ENCODE measurements at places on chromosomes 7 and 10.
A peak's percentile ranks its signal among the peaks of the same experiment; 100 is the strongest.

DNA sequence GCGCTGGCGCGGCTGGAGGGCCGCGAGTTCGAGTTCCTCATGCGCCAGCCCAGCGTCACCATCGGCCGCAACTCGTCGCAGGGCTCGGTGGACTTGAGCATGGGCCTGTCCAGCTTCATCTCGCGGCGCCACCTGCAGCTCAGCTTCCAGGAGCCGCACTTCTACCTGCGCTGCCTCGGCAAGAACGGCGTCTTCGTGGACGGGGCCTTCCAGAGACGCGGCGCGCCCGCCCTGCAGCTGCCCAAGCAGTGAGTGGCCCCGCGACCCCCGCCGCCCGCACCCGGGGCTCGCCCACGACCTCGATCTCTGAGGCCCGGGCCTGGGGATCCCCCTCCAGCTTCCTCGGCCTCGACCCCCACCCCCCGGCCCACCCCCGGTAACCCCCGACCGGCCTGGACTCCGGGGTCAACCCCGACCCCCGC lies 537 bp downstream of the FOXK1 start:
- DNase-seq, result no peak

GRCh38 chr7:94525923-94526322 lies 16.3 kb downstream of the CASD1 start:
- DNase-seq, result no peak

GRCh38 chr7:47460251-47460989 lies 121.5 kb downstream of the TNS3 start:
- DNase-seq, result peak; percentile 43

GRCh38 chr7:148253629-148254028 lies 336.9 kb upstream of the C7orf33 start:
- no peak for DNase-seq

DNA sequence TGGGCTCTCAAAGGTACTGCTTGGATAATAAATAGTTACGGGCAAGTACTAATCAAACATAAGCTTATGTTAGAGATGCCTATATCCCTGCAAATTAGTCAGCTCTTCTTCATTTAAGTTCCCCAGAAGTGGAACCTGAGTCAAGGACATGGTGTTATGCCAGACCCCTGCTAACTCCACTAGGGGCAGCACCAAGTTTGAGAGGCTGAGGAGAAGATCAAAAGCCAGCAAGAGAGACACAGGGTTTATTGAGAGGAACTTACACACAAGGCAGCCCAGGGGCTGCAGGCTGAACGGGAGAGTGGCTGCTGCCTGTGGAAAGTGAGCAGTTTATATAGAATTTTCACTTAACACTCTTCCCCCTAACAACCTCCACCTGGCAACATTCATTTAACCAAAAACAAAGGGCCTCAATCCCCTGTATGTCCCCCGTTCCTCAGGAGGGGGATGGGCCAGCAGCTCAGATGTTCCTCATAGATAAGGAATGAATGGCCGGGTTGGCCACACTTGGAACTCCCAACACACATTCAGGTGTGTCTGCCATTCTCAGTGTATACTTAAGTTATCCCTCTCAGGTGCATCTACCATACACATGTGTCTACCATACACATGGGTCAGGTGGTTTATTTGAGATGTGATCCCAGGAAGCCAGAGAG lies 62.6 kb upstream of the GHITM start:
- no peak for DNase-seq

- DNase-seq, result no peak
Measured at GRCh38 chr7:154326421-154326820, 274.2 kb downstream of the DPP6 start.

GRCh38 chr7:123271231-123271630 lies 71.5 kb upstream of the SLC13A1 start:
- no peak for DNase-seq

GRCh38 chr7:88429382-88429781 lies 122.7 kb upstream of the STEAP4 start:
- no peak for DNase-seq

DNA sequence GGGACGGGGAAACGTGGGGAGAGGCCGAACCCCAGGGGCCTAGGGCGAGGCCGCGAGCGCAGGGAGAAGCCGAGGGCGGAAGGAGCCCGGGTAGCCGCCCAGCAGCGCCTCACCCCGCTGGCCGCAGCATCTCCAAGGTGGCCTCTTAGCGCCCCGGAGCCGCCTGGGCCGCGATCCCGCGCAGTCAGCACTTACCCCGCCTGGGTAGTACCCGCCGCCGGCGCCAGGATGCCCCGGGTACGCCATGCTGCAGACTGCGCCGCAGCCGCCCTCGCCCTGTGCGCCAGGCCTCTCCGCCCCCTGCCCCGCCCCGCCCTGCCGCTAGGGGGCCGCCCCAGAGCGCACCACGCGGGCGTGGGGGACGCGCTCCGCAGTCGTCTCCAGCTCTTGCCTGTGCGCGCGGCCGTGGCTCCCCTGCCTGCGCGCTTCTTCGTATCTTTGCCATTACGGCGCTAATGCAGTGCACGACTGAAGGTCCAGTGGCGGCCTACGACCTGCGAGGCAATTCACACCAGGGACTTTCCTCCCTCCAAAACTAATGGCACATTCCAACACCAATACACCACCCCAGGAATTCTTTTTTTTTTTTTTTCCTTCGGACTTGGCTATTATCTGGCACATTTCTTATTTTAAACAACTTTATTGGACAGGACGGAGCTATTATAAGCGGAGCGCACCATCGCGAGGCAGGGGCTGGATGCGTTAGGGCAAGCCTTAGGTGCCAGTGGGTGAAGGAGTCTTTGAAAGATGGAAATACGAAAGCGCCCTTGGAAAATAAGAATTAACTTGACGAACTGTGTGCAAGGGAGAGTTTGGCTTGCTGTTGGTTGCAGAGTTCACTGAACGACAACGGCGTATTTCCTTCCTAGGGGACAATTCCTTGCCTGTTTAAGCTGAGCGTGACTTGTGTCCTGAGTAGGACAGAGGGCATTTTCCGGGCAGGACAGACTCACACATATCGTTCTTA lies at the start of gene SRI:
Gene SRI (minus strand): TSS at position 258 of the 967 bp plus-strand sequence. CDS start 12 bp downstream, at position 246.
- peak; percentile 88 for DNase-seq

DNA sequence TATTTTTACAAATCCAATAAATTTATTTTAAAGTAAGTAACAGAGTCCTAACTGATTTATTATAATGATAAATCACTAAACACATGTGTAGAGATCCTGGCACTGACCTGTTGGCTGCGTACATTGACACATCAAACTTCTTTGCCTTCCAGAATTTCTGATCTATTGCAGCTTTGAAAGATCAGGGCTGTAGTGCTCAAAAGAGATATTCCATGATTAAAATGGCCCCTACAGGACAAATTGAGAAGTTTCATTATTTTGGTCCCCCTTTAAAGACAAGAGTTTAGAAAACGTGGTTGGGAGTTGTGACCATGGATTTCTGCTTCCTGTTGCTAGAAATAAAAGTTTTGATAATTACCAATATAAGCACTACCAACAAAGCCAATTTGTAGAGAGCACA lies 87.7 kb upstream of the PDK4 start:
- DNase-seq, result no peak

GRCh38 chr7:124033095-124033806 lies 384 bp upstream of the TMEM229A start:
- DNase-seq, result peak; percentile 55

DNA sequence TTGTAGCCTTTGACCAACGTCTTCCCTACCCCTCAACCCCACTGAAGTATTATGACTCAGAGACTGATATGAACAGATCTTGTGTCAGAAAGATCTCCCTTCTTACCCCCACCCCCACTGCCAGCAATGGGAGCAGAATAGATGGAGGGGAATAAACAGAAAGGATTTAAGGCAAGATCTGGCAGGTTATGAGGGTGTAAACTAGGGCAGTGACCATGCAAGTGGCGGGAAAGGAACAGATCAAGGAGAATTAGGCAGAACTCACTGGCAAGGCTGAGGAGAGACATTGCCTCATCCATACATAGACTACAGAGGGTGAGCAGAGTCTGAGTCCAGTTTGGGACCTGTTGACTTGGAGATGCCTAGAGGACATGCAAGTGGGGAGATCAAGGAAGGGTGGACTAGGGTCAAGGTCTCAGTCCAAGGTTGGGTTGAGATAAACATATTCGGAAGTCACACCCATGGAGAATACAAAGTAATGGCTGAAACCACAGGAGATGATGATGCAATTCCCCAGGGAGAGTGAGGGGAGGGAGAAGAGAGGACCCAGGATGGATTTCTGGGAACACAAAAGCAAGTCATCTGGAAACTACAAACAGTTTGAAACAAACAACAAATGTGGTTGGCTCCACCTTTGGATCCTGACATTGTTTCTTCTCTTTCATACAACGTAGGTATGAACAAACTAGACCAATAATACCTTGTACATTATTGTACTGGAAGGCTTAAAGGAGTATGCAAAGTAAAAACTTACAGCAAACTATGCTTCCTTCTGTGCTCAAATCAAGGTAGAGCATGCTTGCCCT lies 44.9 kb upstream of the IL6 start:
- no peak for DNase-seq

GRCh38 chr10:118214776-118215175 lies 127.3 kb downstream of the FAM204A start:
- no peak for DNase-seq

DNA sequence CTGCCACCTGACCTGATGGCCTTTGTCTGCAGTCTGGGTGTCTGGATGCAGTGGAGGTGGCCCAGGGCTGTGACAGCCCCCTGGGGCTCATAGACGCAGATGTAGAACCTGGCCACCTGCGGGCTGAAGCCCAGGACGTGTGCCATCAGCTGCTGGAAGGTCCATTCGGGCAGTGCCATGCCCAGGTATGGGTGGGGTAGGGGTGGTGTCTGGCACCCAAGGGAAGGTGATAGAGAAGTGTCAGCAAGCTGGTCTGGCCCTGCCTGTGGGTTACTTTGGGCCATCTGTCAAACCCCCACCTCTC lies 6.1 kb upstream of the ZNF467 start:
- DNase-seq, result no peak

DNA sequence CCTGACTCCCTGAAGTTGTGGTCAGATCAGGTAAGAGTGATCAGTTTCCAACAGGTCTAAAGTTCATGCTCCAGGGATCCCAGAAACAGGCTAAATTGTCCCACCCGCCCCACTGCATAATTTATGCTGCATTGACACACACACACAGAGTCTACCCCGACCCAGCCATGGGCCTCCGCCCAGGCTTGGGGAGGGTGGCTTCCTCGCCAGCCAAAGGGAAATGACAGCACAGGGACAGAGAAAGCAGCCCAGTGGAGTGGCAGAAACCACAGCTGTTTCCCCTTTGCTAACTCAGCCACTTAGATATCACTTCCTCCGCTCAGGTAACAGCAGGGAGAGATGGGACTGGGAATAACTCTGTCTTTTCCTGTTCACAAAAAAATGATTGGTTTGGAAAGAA lies 9.4 kb downstream of the SH3PXD2A start:
- no peak for DNase-seq

DNA sequence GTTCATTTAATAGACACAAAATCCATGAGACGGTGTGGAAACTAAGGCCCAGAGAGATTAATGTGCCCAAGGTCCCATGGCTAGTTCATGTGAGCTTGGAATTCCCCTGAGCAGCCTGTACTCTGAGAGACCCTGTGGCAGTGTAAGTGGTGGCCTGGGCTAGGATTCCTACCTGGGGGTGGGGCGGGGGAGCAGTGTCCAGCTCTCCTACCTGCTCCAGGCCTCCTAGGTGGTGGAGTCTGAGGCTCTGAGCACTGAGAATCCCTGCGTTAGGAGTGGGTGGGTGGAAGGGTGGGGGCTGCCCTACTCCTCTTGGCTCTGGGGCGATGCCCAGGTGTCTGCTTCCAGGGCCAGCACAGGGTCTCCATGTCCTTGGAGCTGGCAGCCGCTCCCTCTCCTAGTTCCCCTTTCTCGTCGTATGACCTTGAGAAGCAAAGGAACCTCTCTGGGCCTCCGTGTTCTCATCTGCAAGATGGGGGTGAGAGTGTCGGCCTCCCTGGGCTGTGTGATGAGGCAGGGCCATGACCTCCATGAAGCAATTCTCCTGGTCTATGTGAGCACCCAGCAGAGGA lies 2.5 kb downstream of the SNCG start:
- DNase-seq, result no peak

GRCh38 chr10:65845916-65846315 lies 1079.9 kb upstream of the LRRTM3 start:
- DNase-seq, result no peak

DNA sequence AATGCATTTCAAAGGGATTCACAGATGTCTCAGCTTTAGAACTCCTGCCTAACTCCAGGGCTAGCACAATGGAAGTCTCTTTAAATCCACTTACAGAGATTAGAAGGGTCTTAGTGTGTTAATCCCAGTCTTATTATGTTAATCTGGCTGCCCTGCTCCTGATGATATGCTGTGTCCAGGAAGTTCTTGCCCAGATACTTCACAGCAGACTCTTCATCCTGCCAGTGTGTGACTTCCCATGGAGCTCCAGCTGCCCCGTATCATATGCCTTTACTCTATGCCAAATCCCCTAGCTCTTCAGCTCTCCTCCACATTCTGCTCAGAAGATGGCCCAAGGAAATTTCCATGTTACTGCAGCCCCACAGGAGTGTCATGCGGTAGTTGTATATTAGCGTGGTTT lies 533.8 kb downstream of the GALNT17 start:
- DNase-seq, result no peak

DNA sequence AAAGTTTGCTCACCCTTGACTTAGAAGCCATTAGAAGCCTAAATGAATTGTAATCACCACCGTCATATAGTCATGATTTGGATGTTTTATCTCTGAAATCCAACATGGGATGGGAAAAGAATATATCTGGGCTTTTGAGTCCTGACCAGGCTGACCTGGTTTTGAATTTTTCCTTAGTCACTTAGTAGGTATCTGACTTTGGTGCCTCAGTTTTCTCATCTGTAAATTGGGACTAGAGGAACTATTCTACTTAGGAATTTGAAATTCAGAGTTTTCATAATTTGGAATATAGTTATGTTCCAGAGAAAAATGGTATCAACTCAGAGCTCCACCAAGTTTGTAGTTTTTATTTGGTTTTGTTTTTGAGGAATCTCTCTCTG lies 40.9 kb downstream of the SHOC2 start:
- no peak for DNase-seq

DNA sequence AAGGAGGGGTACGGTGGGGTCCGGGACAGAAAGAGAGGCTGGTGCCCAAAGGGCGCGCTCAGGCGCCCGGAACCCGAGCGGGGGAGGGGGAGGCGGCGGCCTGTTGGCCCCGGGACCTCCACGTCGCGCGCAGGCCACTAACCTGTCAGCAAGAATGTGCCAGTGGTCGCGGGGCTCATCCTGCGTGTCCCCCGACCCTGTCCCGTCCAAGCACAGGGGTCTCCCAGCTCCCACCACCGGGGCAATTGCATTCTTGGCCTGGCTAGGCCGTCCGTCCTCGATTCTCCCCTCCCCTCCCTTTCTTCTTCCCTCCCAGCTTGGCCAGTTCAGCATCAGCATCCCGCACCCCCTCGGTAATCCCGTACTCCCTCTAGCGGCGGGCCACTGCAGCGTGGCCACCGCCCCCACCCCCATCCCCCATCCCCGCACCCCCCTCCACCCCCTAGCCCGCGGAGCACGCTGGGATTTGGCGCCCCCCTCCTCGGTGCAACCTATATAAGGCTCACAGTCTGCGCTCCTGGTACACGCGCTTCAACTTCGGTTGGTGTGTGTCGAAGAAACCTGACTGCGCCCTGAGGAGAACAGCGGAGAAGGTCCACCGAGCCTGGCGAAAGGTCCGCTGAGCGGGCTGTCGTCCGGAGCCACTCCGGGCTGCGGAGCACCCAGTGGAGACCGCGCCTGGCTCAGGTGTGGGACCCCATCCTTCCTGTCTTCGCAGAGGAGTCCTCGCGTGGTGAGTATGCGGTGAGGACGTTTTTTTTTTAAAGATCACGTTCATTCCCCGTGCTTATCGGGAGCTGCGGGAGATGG lies at the start of gene SGCE:
Gene SGCE (minus strand): TSS at position 286 of the 810 bp plus-strand sequence. CDS start 35 bp downstream, at position 251.
- DNase-seq, result peak; percentile 88

Measured in left lung (tissue), 14 donors.